ENCODE measurements at places on chromosomes 7 and 10.

- DNase-seq, result no peak
These were observed 33.7 kb downstream of the DNAJC12 start for GRCh38 chr10:67804395-67804678.

GRCh38 chr10:105691811-105692210, 1050.7 kb downstream of the SORCS3 start:
- no peak for DNase-seq

DNA sequence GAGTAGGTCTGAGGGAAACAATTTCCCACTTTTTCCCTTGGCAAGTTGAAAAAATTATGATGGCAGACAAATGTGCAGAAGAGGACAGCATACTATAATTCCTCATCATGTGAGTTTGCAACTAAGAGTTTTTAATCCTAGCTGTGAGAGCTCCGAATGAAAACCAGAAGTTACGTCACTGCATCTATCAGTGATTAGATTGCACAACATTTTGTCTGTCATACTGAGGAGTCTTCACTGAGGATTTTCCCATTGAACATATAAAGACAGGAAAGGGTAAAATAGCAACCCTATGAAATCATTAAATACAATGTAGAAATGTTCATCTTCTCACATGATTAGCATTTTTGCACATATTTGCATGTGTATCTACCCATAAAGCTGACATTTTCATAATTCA, 45.8 kb downstream of the ZNF736 start:
- DNase-seq, result no peak

DNA sequence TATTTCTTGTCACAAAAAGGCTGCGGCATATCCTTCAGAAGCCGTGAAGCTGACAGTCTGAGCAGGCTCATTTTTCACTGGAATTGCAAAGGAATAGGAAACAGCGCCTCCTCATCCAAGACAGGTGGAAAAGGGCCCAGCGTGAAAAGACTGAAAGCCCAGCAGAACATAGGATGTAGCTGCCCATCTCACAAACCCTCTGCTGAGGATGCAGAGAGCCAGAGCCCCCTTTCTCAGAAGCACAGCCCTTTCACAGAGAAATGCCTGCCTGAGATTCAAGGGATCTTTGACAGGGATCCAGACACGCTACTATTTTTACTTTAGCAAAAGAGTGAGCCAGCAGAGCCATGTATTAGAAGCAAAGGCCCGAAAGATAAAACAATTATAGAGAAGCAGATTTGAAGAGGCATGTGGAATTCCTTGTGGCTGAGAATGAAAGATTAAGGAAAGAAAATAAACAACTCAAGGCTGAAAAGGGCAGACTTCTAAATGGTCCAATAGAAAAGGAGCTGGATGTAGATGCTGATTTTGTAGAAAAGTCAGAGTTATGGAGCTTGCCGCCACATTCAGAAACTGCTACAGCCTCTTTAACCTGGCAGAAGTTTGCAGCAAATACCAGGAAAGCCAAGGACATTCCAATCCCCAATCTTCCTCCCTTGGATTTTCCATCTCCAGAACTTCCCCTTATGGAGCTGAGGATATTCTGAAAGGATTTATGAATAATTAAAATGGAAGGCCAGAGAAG, 36.9 kb downstream of the GDI2 start:
- no peak for DNase-seq

DNA sequence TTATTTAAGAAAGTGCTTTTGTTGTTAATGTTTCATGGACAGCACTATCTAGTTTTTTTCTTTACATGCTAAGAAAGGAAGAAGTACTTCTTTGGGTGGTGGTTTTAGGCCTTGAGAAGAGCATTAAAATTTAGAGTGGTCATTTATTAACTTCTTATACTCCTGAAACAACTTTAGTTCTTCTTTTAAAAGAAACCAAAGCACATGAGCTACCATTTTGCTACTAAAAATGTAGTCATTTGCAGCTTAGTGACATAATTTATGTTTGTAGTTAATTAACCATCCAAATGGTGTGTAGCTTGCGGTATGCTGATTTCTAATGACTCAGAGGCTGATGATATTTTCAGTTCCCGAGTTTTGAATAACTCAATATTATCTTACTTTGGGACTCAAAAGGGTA, 207.5 kb downstream of the BBS9 start:
- no peak for DNase-seq

GRCh38 chr7:105621617-105622016, 40.3 kb upstream of the EFCAB10 start:
- no peak for DNase-seq

GRCh38 chr10:107022600-107023354, 141.7 kb downstream of the SORCS1 start:
- DNase-seq, result no peak

- DNase-seq, result no peak
These were observed 72.5 kb upstream of the IGFBP3 start for GRCh38 chr7:45993621-45994020.

- no peak for DNase-seq
These were observed 184.7 kb upstream of the PFKP start for GRCh38 chr10:2882628-2883027.

DNA sequence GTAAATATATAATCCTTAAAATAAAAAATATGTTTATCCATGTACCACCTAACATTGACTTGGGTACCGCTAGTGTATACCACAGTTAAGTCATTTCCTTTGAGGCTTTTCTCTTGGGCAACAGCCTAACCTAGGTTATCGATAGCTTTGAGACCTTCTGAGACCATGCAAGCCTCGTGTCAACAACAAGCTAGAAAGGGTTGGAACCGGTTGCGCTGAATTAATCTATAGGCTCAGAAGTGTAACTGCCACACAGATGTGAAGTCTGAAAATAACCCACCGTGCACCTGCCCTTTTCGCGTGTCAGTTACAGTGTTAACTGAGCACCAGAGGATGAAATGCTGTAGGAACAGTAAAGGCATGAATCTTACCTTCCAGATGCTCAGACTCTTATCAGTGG, 59.8 kb downstream of the ARID5B start:
- DNase-seq, result no peak
